ENCODE measurements at places on chromosomes 5 and 9. TPM values are rescaled to one million over a fixed set of nuclear protein-coding genes. Genes with fewer than 3 reads are reported as not detected.

Gene COL27A1
- polyA plus RNA-seq = 3.0 TPM

DNA sequence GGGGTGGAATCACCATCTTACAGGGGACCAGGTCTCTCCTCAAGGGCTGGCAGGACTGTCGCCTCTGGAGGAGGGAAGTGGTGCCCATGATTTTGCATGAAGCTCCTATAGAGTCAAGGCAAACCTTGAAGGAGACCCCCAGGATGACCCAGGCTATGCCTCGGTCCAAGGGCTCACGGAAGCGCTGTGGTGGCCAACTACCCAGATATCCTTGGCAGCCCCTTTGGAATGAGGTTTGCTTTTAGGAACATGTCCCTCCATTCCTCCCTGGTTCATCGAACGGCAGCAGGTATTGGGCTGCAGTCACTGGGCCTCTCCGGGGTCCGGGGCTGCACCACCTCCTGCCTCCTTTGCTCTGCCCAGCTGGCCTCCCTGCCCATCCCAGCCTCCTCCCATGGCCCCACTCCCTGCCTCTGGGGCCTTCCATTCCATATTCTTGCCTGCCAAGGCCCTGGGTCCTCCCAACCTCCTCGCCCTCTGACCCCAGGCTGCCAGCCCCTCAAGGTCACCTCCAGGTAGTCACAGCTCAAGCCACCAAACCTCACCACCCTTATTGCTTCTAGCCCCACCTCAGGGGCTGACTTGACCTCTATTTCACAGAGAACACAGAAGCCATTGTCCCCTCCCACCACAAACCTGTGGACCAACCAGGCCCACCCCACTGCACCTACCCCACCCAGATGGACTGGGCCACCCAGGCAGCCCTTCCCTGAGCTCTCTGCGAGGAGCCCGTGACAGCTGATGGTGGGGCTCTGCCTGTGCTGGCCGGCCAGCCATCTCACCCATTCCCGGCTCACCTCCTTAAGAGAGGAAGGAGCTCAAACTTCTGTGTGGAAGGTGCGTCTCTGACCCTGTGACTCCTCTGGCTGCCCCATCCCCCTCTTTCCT, 3.6 kb upstream of the IL3 start:
- H3K36me3 ChIP-seq = no peaks in the 10 kb centered on the region
- H3K4me1 ChIP-seq = no peaks in the 10 kb centered on the region
- H3K27ac ChIP-seq = no peak overlapping the region
- no peaks in the 10 kb centered on the region for H3K27me3 ChIP-seq

- H3K4me1 ChIP-seq = no peaks in the 10 kb centered on the region
- DNase-seq = no peak
- no peaks in the 10 kb centered on the region for H3K27me3 ChIP-seq
These were observed 364.4 kb downstream of the GADD45G start for GRCh38 chr9:89969156-89969675.

DNA sequence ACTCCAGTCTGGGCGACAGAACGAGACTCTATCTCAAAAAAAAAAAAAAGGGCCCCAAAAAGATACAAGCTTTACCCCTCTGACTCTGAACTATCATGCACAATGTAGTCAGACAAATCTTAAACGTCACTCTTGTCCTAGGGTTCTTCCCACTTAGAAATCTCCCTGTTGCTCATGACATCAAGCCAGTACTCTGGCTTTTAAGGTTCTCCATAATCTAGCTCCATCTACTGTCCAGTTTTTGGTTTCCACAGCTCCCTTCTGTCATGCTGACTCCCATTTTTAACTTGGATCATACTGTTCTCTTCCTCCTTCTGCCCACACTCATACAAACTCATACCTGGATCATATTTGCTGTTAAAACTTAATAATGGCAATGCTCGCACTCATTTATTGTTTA, 156.7 kb upstream of the TLX3 start:
- no peak overlapping the region for H3K4me3 ChIP-seq
- H3K4me1 ChIP-seq = no peaks in the 10 kb centered on the region

- no peak overlapping the region for H3K27ac ChIP-seq
- no peak for DNase-seq
- H3K36me3 ChIP-seq = no peaks in the 10 kb centered on the region
- H3K4me3 ChIP-seq = no peak overlapping the region
These were observed 310.4 kb upstream of the ZNF608 start for GRCh38 chr5:125056671-125057485.

Gene CDKN2A
- polyA plus RNA-seq = 10.2 TPM

DNA sequence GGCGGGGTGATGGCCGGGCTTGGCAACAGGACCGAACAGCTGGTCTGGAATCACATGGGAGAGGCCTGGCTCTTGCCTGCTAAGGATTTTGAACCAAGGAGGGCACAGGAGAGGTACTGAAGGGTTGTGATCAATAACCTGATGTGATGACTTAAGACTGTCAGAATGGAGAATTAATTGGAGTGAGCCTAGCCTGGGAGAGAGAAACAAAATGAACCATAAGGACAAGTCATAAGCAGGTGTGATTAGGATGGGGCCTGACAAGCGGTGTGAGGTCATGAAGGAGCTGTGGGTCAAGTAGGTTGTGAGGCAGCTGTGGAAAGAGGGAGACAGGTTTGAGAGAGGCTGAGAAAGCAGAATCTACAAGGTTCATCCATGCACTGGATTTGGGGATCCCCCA, 104.6 kb downstream of the MED10 start:
- H3K4me3 ChIP-seq = no peak overlapping the region
- DNase-seq = no peak
- H3K36me3 ChIP-seq = no peaks in the 10 kb centered on the region
- no peak overlapping the region for H3K27ac ChIP-seq
- no peaks in the 10 kb centered on the region for H3K4me1 ChIP-seq

GRCh38 chr5:180034564-180034963, 37.0 kb downstream of the RNF130 start:
- no peaks in the 10 kb centered on the region for H3K27me3 ChIP-seq
- no peak overlapping the region for H3K4me3 ChIP-seq
- H3K36me3 ChIP-seq = peaks cover 80% of the 10 kb centered on the region
- no peak overlapping the region for H3K27ac ChIP-seq
- H3K4me1 ChIP-seq = no peaks in the 10 kb centered on the region
- no peak for DNase-seq

Gene STPG3
- not detected for polyA plus RNA-seq

Gene SAXO1
- not detected for polyA plus RNA-seq

Gene GFRA3
- 0.14 TPM for polyA plus RNA-seq

Gene PCDHB5
- 0.20 TPM for polyA plus RNA-seq

- peaks cover 93% of the 10 kb centered on the region for H3K4me1 ChIP-seq
- peak; percentile 95 for DNase-seq
- H3K4me3 ChIP-seq = no peak overlapping the region
- H3K27ac ChIP-seq = peak overlapping the region; percentile 78
- peaks cover 11% of the 10 kb centered on the region for H3K36me3 ChIP-seq
These were observed 4.4 kb upstream of the ST6GALNAC6 start for GRCh38 chr9:127903557-127904475.

DNA sequence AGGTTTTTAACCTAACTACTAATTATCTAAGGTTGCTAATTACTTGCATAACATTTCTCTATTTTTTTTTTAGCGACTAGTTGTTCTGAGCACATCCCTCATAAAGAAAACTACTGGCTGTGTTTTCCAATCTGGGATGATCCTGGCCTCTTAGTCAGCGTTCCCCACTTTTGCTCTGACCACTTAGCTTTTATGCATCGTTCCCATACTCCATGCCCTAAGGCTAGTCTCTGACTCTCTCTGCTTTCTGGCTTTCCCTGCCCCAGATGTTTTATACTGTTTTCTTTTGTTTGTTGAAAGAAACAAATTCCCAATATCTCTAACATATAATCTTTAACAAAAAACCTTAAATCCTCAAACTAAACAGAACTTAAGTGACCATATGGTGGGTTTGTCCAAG, 217.9 kb downstream of the SPATA31D1 start:
- H3K27me3 ChIP-seq = no peaks in the 10 kb centered on the region
- H3K4me1 ChIP-seq = no peaks in the 10 kb centered on the region
- H3K36me3 ChIP-seq = no peaks in the 10 kb centered on the region

Gene DEPDC1B
- polyA plus RNA-seq = 0.63 TPM

GRCh38 chr9:98522487-98522886, 186.2 kb downstream of the GABBR2 start:
- no peak overlapping the region for H3K27ac ChIP-seq
- no peaks in the 10 kb centered on the region for H3K4me1 ChIP-seq
- H3K36me3 ChIP-seq = no peaks in the 10 kb centered on the region
- DNase-seq = no peak

Gene CDH9
- polyA plus RNA-seq = not detected

Gene ANKRD20A1
- 0.77 TPM for polyA plus RNA-seq

- no peak overlapping the region for H3K4me3 ChIP-seq
- H3K27me3 ChIP-seq = no peaks in the 10 kb centered on the region
These were observed 8.6 kb downstream of the SLC45A2 start for GRCh38 chr5:33975852-33976251.

DNA sequence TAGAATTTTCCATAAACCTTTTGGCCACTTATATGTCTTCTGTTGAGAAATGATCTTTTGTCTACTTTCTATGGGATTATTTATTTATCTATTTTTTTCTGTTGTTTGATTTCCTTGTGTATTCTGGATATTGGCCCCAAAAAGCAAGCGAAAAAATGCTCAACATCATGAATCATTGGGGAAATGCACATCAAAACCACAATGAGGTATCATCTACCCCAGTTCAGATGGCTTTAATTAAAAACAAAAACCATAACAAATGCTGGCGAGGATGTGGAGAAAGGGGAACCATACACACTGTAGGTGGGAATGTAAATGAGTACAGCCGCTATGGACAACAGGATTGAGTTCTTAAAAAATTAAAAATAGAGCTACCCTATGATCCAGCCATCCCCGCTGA, 125.0 kb upstream of the LPCAT1 start:
- peaks cover 15% of the 10 kb centered on the region for H3K4me1 ChIP-seq
- peaks cover 22% of the 10 kb centered on the region for H3K27me3 ChIP-seq
- no peak overlapping the region for H3K27ac ChIP-seq

Gene ZBED3
- 1.6 TPM for polyA plus RNA-seq

Gene TMEM174
- polyA plus RNA-seq = not detected

Gene TOPORS
- 5.2 TPM for polyA plus RNA-seq

- peaks cover 100% of the 10 kb centered on the region for H3K4me1 ChIP-seq
- H3K4me3 ChIP-seq = no peak overlapping the region
- H3K27ac ChIP-seq = peak overlapping the region; percentile 90
- DNase-seq = no peak
- no peaks in the 10 kb centered on the region for H3K36me3 ChIP-seq
- H3K27me3 ChIP-seq = no peaks in the 10 kb centered on the region
These were observed 13.6 kb downstream of the OTULINL start for GRCh38 chr5:14595189-14595588.

DNA sequence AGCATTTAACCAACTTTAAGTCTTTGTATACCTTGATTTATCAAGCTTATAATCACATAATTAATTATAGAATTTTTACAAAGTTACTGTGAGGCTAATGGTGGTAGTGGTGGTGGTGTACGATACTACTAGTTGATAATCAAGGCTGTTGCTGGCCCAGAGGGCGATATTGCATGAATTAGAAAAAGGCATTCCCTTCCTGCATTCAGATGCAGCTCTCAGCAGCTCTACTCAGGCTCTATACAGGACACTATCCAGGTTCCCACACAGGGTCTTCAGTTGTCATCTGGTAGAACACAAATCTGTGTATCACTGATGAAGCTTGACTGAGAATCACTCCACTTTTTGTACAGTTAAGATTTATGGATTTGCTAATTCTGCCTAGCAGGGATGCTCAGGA, 562.8 kb upstream of the C9orf72 start:
- no peaks in the 10 kb centered on the region for H3K4me1 ChIP-seq
- DNase-seq = no peak
- H3K27ac ChIP-seq = no peak overlapping the region
- H3K36me3 ChIP-seq = no peaks in the 10 kb centered on the region
- no peak overlapping the region for H3K4me3 ChIP-seq

DNA sequence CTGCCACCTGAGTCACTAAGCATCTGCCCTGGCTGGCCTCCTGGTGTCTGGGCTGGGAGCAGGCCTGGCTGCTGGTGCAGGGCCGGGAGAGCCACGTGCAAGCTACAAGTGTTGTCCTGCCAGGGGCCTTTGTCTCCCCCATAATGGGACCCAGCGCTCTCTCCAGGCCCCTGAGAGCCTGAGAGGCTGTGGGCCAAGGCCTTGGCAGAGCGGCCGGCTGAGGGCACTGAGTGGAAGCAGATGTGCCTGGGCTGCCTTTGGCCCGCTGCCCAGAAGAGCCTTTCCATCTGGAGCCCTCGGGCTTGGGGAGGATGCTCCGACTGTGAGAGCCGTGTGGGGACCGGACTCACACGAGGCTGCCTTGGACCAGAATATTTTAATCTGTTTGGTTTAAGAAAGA, 185.5 kb downstream of the RGS3 start:
- no peak overlapping the region for H3K27ac ChIP-seq
- H3K36me3 ChIP-seq = no peaks in the 10 kb centered on the region
- no peaks in the 10 kb centered on the region for H3K27me3 ChIP-seq
- no peak overlapping the region for H3K4me3 ChIP-seq
- H3K4me1 ChIP-seq = peaks cover 17% of the 10 kb centered on the region
- peak; percentile 77 for DNase-seq

GRCh38 chr5:109053995-109054417, 306.3 kb downstream of the FER start:
- H3K27me3 ChIP-seq = no peaks in the 10 kb centered on the region
- no peak overlapping the region for H3K27ac ChIP-seq
- no peak for DNase-seq
- H3K4me1 ChIP-seq = no peaks in the 10 kb centered on the region
- H3K36me3 ChIP-seq = peaks cover 12% of the 10 kb centered on the region

Gene RIOK2
- 10.8 TPM for polyA plus RNA-seq

Gene IL33
- polyA plus RNA-seq = 6.3 TPM

- H3K4me3 ChIP-seq = no peak overlapping the region
- DNase-seq = no peak
- H3K27me3 ChIP-seq = no peaks in the 10 kb centered on the region
- H3K27ac ChIP-seq = peak overlapping the region; percentile 55
- peaks cover 10% of the 10 kb centered on the region for H3K4me1 ChIP-seq
- no peaks in the 10 kb centered on the region for H3K36me3 ChIP-seq
These were observed 78.7 kb downstream of the HSPA4 start for GRCh38 chr5:133130387-133131118.

- H3K36me3 ChIP-seq = no peaks in the 10 kb centered on the region
- no peak overlapping the region for H3K27ac ChIP-seq
- DNase-seq = peak; percentile 72
- no peaks in the 10 kb centered on the region for H3K27me3 ChIP-seq
These were observed 32.6 kb upstream of the PRRC2B start for GRCh38 chr9:131361202-131361833.

DNA sequence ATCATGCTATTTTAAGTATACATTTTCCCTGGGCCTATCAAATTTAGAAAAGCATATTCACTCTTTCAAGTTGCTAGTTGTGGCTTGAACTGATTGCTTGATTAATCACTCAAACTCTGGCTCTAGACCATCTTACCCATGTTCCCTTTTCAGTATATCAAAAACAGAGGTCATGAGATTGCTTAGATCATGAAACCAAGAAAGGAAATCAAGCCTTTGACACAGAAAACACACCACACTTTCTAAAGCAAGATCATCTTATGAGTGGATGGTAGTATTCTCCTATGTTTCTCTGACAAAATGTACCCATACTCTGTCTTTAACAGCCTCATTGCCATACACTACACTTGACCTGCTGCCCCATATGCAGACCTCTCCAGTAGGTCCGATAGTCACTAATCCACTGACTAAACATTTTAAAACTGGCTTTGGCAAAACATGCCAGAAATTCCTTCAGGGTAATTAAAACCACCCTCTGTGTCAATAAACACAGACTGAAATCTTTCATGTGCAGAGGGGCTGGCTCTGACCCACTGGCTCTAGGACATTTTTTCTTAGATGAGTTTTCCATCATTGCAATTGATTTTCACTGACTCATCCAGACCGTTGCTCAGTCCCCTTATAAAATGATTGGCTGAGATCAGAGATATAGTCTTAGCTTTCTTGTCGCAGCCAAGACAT, 18.2 kb downstream of the PPP2R2B start:
- no peaks in the 10 kb centered on the region for H3K36me3 ChIP-seq
- no peak overlapping the region for H3K27ac ChIP-seq
- H3K27me3 ChIP-seq = no peaks in the 10 kb centered on the region
- no peak overlapping the region for H3K4me3 ChIP-seq

Gene ECSCR
- 17.7 TPM for polyA plus RNA-seq

Gene PCDHB6
- 0.02 TPM for polyA plus RNA-seq

All from spleen (tissue), 13 donors.